ENCODE measurements at places on chromosomes 7 and 10. TPM values are rescaled to one million over a fixed set of nuclear protein-coding genes. Genes with fewer than 3 reads are reported as not detected.

The PCLO gene
- total RNA-seq, result 1.2 TPM

The SFRP4 gene
- 7.7 TPM for total RNA-seq

The SCART1 gene
- 0.31 TPM for total RNA-seq

The TACC2 gene
- total RNA-seq, result 86.3 TPM

The GSDME gene
- total RNA-seq, result 36.5 TPM

The CDH23 gene
- 3.9 TPM for total RNA-seq

The ITIH5 gene
- 0.09 TPM for total RNA-seq

The CLRN3 gene
- total RNA-seq, result not detected

The SPDYE2B gene
- not detected for total RNA-seq

The LRRTM3 gene
- total RNA-seq, result not detected

The FAM25C gene
- 2.4 TPM for total RNA-seq

The RAB18 gene
- 92.1 TPM for total RNA-seq

The MRLN gene
- total RNA-seq, result not detected

The OR2A42 gene
- not detected for total RNA-seq

The SUN3 gene
- not detected for total RNA-seq

The TMEM229A gene
- total RNA-seq, result not detected

The OR6V1 gene
- total RNA-seq, result not detected

The PNLIP gene
- not detected for total RNA-seq

The CHAT gene
- total RNA-seq, result not detected

The AOC1 gene
- not detected for total RNA-seq

The KIAA1549 gene
- 6.5 TPM for total RNA-seq

The CREB5 gene
- total RNA-seq, result 3.5 TPM

The HMX2 gene
- not detected for total RNA-seq

The SLC26A5 gene
- total RNA-seq, result not detected
